ENCODE measurements at places on chromosomes 2 and 18.

DNA sequence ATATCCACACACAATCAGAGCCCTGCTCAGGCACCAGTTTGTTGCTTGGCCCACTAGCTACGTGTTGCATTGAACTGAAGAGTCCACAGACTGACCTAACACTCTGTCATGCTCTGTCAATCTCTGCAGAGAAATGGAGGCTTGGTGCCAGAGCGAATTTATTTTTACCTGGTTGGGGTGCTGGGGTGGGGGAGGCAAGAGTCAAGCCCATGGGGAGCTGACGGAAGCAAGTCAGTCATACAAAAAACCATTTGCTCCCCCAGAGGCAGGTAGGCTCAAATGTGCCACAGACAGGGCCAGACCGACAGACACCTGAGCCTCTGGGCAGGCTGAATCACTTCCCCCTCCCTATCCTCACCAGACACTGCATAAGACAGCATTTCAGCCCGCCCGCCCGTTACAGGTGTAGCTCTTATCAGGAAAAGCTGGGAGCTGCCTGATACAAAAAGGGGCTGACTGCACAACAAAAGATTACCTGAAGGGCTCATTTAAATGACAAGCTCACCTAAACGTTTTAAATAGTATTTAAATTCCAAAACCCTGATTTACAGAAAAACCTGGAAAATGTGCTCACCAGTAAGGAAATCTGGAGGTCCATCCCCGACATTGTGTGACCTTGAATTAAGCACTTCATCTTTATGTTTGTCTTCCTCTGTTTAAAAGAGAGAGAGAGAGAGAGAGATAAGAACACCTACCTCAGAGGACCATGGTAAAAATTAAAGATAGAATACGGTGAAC lies 2.1 kb upstream of the PCBP1 start:
- peak; percentile 30 for DNase-seq

- no peak for DNase-seq
Observed at GRCh38 chr2:208466920-208467298, 60.3 kb downstream of the PTH2R start.

GRCh38 chr2:206442474-206442832 lies 879 bp upstream of the ADAM23 start:
- DNase-seq, result no peak

- no peak for DNase-seq
Observed at GRCh38 chr2:241563571-241563980, 5.0 kb downstream of the BOK start.

- peak; percentile 81 for DNase-seq
Observed at GRCh38 chr2:172427256-172427989, at the start of gene ITGA6. Gene ITGA6 (plus strand): TSS chr2:172427586.

- no peak for DNase-seq
Observed at GRCh38 chr2:218083352-218083676, 14.3 kb downstream of the RUFY4 start.

- DNase-seq, result no peak
Observed at GRCh38 chr2:98559581-98559980, 48.7 kb downstream of the COA5 start.

GRCh38 chr2:2472881-2473280 lies 141.8 kb upstream of the MYT1L start:
- no peak for DNase-seq

DNA sequence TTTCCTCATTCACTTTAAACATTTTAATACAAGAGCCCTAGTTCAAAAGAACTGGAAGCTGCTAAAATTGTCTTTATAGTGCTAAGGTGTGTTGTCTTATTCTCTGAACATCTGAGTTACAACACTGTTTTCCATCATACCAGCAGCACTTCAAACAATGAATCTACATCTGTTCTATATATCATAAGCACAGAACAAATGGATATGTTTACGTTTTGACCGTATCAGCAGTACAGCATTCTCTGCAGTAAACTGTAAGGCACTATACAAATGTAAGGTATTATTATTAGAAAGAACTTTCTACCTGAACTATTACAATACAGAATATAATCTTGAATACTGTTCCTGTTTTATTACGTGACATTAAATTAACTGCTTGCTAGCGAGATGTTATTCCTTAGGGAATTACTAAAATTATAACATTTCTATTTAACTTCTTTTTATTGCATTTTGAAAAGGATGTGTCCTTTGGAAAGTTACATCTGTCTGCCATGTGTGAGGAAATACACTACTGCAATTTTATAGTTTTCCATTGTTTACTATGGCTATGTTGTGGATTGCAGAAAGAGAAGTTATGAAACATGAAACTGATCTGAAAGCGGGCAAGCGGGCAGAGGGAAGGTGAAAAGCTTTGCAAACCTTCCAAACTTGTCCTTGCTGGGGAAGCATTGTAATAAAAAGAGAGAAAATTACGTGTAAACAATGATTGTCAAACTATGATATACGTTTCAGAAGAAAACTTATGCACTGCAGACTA lies 13.7 kb downstream of the NCKAP1 start:
- DNase-seq, result peak; percentile 4

DNA sequence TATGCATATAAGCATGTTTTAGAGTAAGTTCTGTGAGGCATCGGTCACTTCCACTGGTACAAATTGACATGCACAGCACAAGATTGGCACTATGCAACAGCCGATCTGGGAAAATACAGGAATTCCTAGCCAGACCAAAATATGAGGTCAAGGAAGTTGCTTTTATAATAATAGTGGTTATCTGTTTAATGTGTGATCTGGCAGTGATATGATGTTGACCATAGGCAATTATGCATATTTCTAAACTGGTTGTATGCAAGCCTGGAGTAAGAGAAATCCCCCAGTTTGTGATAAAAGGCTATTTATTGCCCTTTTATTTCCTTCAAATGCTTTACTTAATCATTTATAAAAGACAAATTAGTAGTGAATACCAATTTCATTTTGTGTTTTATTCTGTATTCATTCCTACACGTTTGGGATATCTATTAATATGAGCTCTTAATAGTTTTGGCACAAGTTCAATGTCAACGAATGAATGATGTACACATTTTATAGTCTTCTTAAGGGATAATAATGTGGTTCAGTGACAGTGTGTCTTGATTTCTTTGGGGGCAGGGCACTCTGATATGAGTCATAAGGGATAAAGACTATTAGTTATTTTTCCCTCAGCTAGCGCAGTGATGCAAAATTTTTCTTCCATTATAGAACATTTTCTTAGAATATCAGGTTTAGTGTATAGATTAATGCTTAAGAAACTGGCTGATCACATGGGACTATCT lies 34.7 kb upstream of the ZEB2 start:
- no peak for DNase-seq

DNA sequence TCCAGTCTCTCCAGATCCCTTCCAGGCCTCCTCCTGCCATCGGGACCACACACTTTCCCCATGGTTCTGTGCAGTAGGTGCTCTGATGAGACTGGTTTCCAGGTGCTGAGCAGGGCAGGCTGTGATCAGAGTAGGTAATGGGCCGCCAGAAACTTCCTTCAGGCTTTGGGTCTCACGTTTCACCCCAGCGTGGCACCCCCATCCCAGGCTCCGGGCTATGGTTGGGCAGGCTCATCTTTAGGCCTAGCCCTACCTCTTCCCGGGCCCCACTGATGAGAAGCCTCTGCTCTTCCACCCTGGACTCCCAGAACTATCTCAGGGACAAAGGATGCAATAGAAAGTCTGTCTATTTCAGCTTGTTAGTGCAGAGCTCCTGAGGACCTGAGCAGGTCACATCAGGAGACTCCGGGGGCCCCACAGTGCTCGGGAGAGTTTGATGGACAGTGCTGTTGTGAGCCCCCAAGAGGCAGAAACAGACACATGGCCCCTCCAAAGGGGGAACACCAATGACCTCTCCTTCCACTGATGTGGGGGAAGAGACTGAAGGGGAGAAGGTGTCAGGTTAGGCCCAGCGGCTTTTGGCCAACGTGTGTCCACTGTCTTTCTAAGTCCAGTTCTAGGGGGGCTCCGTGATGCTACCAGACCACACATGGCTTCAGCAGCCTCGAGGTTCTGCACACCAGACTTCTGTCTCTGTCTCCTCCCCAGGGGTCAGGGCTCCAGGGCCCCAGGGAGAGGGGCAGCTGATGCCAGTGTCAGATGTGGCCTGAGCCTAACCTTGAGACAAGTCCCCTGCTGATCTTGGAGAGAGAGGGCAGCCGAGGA lies 5.8 kb upstream of the PROM2 start:
- DNase-seq, result no peak

- DNase-seq, result no peak
Observed at GRCh38 chr2:174333017-174333371, 1.8 kb upstream of the SP9 start.

DNA sequence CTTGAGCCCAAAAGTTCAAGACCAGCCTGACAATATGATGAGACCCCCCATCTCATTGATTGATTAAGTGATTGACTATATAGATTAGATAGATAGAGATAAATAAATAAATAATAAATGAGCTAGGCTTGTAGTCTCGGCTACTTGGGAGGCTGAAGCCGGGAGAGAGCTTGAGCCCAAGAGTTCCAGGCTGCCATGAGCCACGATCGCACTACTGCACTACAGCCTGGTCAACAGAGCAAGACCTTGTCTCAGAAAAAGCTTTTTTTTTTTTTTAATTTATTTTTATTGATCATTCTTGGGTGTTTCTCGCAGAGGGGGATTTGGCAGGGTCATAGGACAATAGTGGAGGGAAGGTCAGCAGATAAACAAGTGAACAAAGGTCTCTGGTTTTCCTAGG lies 12.4 kb downstream of the EIPR1 start:
- no peak for DNase-seq

- peak; percentile 23 for DNase-seq
Observed at GRCh38 chr18:22141211-22141610, 28.2 kb upstream of the GATA6 start.

- no peak for DNase-seq
Observed at GRCh38 chr2:222701233-222701632, 29.8 kb downstream of the MOGAT1 start.

All from dermis blood vessel endothelial cell (primary cell).